Parietal lobe (tissue), 2 donors: ENCODE measurements at places on chromosomes 7 and 10. TPM values are rescaled to one million over a fixed set of nuclear protein-coding genes. Genes with fewer than 3 reads are reported as not detected.

The OR2A42 gene
- total RNA-seq: under 0.01 TPM

The MEIG1 gene
- not detected for total RNA-seq

The PROSER2 gene
- 0.31 TPM for total RNA-seq

The RARRES2 gene
- 5.0 TPM for total RNA-seq

The C1QL3 gene
- 16.9 TPM for total RNA-seq

The ARHGEF5 gene
- total RNA-seq: 1.3 TPM

The VENTX gene
- total RNA-seq: not detected

The ASZ1 gene
- not detected for total RNA-seq

The COBL gene
- 8.1 TPM for total RNA-seq

The PON1 gene
- total RNA-seq: not detected

The PIK3AP1 gene
- 3.1 TPM for total RNA-seq

The MRPS33 gene
- total RNA-seq: 19.7 TPM
